IMR-90 (cell line): ENCODE measurements at places on chromosomes 7 and 10. TPM values are rescaled to one million over a fixed set of nuclear protein-coding genes. Genes with fewer than 3 reads are reported as not detected.
A peak's percentile ranks its signal among the peaks of the same experiment; 100 is the strongest.

Gene PSD
- total RNA-seq = 1.4 and 2.0 TPM in 2 replicates

Gene TRIM50
- total RNA-seq = not detected in 2 replicates

Gene CISD1
- 25.8 and 34.6 TPM in 2 replicates for total RNA-seq

Gene PARD3
- total RNA-seq = 34.2 and 37.5 TPM in 2 replicates

- no peak for DNase-seq
Observed at GRCh38 chr10:97445357-97445721, 467 bp downstream of the EXOSC1 start.

GRCh38 chr7:43119371-43120075 is 7.1 kb downstream of the HECW1 start:
- peak; percentile 90 for DNase-seq

DNA sequence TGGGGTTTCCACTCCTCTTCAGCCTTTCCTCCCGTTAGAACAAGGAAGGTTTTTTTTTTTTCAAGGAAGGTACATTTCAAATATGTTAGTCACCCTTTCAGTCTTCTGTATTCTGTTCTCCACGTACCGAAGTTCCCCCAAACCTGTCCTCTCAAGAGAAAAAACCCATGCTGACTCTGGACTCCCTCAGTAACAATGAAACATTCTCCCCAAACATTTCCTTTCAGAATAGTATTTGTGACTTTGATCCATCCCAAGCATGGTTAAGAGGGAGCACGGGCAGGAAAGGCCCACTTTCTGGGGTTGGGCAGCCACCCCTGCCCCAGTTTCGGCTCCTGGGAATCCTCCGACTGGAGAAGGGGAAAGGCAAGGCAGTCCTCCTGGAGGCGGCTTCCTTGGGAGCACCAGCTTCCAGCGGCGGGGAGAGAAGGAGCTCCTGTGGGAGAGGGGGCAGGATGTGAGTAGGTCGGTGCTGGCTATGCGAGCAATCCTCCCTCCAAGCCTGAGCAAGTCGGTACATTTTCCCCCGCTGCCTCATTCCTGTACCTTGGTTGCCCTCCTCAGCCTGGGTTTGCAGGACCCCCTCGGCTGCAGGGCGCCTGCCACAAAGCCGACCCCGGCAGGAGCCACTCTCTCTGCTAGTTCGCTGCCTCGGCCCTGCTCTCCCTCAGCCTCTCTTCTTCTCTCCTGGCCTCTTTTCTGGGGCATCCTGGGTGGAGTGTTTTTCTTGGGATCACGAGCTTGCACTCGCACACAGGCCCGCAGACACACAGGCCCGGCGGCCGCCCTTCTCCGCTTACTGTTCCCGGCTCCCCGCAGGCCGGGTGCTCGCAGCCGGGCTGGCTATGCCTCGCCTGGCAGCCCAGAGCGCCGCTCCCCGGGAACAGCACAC is 2.1 kb upstream of the HOXA1 start:
- DNase-seq = peak; percentile 52

- DNase-seq = no peak
Observed at GRCh38 chr7:71630516-71630915, 498.6 kb downstream of the GALNT17 start.

DNA sequence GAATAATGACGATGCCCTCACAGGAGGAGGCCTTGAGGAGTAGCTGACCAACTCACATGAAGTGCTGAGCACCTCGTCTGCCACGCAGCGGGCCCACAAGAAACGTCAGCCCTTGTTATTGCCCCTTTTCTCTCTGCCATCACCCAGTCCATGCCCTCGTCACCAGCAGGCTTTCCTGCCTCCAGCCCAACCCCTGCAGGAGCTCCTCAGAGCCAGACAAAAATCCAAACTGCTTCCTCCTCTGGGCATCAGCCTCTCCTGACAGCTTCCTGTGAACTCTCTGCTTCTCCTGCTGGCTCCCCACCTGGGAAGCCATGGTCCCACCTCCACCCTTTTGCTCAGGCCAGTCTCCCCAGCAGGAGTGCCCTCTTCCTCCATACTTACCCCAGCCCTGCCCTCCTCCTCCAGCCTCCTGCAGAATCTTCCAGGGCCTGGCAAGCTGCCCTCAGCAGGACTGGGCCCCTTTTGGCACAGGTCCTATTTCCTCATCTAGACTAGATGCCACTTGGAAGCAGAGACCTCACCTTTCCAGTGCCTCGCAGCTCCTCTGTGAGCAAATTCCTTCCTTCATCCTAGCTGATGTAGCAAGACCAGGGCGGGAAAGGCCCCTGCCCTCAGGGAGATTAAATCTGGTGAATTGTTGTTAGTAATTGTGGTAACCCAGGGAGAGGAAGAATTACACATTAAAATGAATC is 115.1 kb downstream of the C10orf105 start:
- DNase-seq = no peak

DNA sequence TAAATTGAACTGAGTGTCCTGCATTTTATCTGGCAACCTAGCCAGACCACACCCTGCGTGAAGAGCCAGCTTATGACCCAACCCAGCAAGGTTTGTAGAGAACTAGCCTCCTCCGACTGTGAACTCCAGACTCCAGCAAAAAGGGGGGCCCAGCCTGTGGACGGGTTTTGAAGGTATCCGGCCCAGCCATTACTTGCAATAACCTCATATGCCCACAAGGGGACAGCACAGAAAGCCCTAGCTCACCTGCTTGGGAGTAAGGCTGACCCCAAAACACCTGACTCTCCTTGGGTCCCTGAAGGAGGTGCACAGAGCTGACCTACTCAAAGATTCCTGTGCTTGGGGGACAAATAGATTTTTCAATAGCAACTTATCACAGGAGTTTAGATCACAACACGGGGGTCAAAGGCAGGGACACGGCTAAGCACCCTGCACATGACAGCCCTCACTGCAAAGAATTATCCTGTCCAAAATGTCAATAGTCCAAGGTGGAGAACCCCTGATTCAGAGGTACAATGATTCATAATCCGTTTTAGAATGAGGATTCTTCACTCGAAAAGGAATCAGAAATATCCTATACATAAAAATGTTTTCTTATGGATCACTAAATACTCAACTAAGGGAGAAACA is 4.6 kb downstream of the TRPV6 start:
- peak; percentile 1 for DNase-seq

DNA sequence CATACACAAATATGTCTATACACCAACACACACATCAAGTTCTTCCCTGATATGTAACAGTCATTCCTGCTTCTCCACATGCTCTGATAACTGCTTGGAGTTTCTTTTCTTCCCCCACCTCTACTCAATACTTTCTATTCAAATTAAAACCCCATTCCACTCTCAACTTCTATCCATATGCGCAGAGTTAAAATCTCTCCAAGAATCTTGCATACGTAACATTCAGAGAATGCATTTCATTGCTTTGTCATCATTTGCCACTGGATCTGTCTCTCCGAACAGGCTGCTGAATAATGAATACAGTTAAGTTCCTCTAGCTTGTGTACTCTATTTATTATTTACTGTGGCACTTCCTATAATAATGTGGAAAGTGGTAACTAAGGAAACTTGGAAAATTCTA is 68.8 kb downstream of the DGKB start:
- DNase-seq = no peak

- no peak for DNase-seq
Observed at GRCh38 chr7:74286131-74286530, 3.1 kb upstream of the CLIP2 start.

GRCh38 chr7:30799206-30799975 is 28.2 kb downstream of the MINDY4 start:
- peak; percentile 93 for DNase-seq

GRCh38 chr7:133941496-133941895 is 185.6 kb upstream of the LRGUK start:
- peak; percentile 74 for DNase-seq
